Esophagus muscularis mucosa (tissue), 4 donors: ENCODE measurements at places on chromosomes 2 and 18. TPM values are rescaled to one million over a fixed set of nuclear protein-coding genes. Genes with fewer than 3 reads are reported as not detected.

GRCh38 chr2:205276116-205276777 is 406.1 kb upstream of the NRP2 start:
- DNase-seq = no peak
- H3K27me3 ChIP-seq = no peaks in the 10 kb centered on the region
- H3K4me3 ChIP-seq = no peak overlapping the region
- no peaks in the 10 kb centered on the region for H3K4me1 ChIP-seq

GBX2 gene
- total RNA-seq = not detected

- no peaks in the 10 kb centered on the region for H3K36me3 ChIP-seq
- no peaks in the 10 kb centered on the region for H3K27me3 ChIP-seq
- H3K4me1 ChIP-seq = no peaks in the 10 kb centered on the region
- H3K27ac ChIP-seq = peak overlapping the region; percentile 62
- no peak overlapping the region for H3K4me3 ChIP-seq
- no peak for DNase-seq
Observed at GRCh38 chr2:66595556-66595955, 160.6 kb downstream of the MEIS1 start.

DNA sequence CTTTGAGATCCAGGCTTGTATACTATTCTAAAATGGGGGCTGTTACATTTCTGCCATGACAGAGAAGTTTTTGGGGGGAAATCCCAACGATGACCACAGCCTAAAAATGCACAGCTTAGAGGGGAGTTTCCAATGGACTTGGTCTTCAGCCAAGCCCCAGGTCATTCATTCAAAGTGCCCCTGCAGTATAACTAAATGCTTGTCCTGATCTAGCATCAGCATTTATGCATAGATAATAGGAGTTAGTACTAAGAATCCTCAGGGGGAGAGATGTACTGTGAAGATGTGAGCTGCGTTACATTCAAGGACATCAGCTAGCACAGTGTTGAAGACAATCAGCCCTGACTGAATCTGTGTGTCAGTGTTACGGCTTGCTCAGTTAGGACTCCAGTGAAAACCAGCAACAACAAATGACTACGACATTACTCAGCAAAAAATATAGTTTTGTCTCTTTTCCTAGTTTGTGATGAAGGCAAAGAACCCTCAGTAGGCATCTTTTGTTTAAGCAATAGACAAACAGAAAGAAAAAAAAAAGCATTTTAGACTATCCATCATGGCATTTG is 160.9 kb downstream of the ZEB2 start:
- H3K4me3 ChIP-seq = no peak overlapping the region
- H3K27ac ChIP-seq = no peak overlapping the region

DNA sequence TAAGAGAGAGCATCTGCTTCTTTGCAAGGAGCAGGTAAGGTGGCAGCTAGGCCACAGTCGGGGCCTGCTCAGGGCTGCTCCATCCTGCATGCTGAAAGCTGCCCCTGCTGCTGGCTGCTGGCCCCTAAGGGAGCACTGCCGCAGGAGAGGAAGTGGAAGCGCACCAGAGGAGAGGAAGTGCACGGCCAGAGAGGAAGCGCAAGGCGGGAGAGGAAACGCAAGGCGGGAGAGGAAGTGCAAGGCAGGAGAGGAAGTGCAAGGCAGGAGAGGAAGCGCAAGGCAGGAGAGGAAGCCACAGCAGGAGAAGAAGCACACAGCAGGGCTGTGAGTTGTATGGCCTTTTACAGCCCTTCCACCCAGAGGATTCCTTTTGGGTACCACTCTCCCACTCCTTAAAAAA is 539.0 kb upstream of the TNP1 start:
- no peak overlapping the region for H3K4me3 ChIP-seq
- H3K27ac ChIP-seq = no peak overlapping the region
- no peaks in the 10 kb centered on the region for H3K27me3 ChIP-seq
- no peaks in the 10 kb centered on the region for H3K36me3 ChIP-seq
- peaks cover 60% of the 10 kb centered on the region for H3K4me1 ChIP-seq

RTKN gene
- 8.4 TPM for total RNA-seq

- H3K4me3 ChIP-seq = no peak overlapping the region
- no peaks in the 10 kb centered on the region for H3K36me3 ChIP-seq
- H3K4me1 ChIP-seq = no peaks in the 10 kb centered on the region
- H3K27me3 ChIP-seq = no peaks in the 10 kb centered on the region
Observed at GRCh38 chr2:204298404-204298803, 246.9 kb upstream of the PARD3B start.

DNA sequence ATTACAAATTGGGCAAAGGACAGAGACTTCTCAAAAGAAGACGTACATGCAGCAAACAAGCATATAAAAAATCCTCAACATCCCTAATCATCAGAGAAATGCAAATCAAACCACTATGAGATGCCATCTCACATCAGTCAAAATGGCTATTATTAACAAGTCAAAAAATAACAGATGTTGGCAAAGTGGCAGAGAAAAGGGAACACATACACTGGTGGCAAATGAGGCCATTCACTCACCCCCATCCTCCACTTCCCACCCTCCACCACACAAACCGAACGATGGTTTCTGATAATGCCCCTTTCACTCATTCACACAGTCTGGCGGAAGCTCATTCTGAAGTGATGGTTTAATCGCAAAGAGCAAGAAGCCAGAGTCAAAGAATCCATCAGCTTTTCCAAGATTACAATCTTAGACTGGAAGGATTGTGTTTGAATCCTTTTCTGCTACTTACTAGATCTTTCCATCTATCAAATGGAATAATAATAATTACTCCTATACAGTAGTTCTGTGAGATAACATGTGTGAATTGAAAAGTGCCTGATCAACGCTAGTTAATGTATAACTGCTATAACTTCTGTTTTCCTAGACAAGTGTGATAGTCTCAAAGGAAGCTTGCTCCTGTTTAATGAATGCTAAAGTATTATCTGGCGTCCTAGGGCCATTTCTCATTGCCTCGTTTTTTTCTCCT is 16.9 kb upstream of the CD28 start:
- no peak overlapping the region for H3K4me3 ChIP-seq
- no peak for DNase-seq
- no peaks in the 10 kb centered on the region for H3K36me3 ChIP-seq
- no peaks in the 10 kb centered on the region for H3K27me3 ChIP-seq
- no peak overlapping the region for H3K27ac ChIP-seq

DNA sequence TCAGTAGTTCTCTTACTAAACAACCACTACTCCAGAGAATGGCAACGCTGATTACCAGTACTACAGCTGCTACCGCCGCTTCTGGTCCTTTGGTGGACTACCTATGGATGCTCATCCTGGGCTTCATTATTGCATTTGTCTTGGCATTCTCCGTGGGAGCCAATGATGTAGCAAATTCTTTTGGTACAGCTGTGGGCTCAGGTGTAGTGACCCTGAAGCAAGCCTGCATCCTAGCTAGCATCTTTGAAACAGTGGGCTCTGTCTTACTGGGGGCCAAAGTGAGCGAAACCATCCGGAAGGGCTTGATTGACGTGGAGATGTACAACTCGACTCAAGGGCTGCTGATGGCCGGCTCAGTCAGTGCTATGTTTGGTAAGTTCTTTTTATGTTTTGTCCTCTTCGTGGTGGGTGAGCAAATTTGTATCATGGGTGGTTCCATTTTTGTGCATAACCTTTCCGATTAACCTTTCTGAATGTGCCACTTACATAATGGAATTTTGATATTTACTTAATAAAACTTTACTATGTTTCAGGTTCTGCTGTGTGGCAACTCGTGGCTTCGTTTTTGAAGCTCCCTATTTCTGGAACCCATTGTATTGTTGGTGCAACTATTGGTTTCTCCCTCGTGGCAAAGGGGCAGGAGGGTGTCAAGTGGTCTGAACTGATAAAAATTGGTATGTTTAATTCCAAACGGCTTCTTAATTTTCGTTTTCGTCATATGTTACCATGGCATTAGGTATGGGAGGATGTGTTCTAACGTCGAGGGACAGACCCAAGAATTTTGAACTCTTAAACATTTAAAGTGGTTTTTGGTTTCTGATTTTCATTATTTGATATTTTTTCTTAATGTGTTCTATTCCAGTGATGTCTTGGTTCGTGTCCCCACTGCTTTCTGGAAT is 1.3 kb downstream of the SLC20A1 start:
- H3K4me3 ChIP-seq = peak overlapping the region; percentile 90
- no peak for DNase-seq
- H3K27me3 ChIP-seq = no peaks in the 10 kb centered on the region
- H3K4me1 ChIP-seq = peaks cover 52% of the 10 kb centered on the region
- peak overlapping the region; percentile 98 for H3K27ac ChIP-seq

INHA gene
- total RNA-seq = not detected

DNA sequence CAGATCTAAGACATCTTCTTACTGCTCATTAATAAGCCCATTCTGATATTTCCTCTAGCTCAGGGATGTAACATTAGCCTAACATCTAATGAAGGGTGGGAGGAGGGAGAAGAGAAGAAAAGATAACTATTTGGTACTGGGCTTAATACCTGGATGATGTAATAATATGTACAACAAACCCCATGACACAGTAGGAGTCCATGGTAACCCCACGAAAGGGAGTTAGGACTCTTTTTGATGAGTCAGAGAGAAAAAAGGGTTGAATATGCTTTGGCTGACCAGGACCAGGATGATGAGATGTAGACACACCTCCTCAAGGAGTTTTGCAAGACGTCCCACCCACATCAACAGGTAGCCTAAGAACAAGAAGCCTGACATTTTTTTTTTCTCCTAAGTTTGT is 34.4 kb upstream of the DLX2 start:
- no peak overlapping the region for H3K27ac ChIP-seq
- H3K4me1 ChIP-seq = no peaks in the 10 kb centered on the region
- H3K27me3 ChIP-seq = no peaks in the 10 kb centered on the region

DNA sequence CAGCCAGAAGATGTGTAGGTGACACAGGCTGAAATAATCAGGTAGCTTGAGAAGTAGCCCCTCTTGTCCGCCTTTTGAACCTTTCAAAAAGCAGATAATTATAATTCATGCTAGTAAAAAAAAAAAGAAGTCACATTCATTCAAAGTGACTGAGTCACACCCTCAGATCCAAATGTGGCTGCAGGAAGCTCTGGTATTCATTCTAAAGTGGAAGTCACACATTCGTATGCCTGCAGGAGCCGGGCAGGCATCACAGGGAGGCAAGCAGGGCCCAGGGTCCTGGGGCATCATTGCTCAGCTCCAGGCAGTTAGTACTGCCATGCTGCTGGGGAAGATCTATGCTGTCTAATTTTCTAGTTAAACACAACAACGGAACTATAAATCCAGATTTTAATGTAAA is 21.7 kb upstream of the RAB11FIP5 start:
- no peak for DNase-seq
- no peaks in the 10 kb centered on the region for H3K4me1 ChIP-seq
- H3K27me3 ChIP-seq = no peaks in the 10 kb centered on the region
- H3K36me3 ChIP-seq = no peaks in the 10 kb centered on the region

C2orf80 gene
- not detected for total RNA-seq

GRCh38 chr2:212712466-212712865 is 173.9 kb upstream of the ERBB4 start:
- DNase-seq = no peak
- H3K4me1 ChIP-seq = peaks cover 11% of the 10 kb centered on the region
- no peaks in the 10 kb centered on the region for H3K36me3 ChIP-seq
- H3K27ac ChIP-seq = no peak overlapping the region

- no peak for DNase-seq
- no peak overlapping the region for H3K27ac ChIP-seq
- no peaks in the 10 kb centered on the region for H3K4me1 ChIP-seq
- no peaks in the 10 kb centered on the region for H3K36me3 ChIP-seq
- H3K27me3 ChIP-seq = no peaks in the 10 kb centered on the region
- H3K4me3 ChIP-seq = no peak overlapping the region
Observed at GRCh38 chr2:84132370-84132769, 326.7 kb downstream of the SUCLG1 start.

- peaks cover 51% of the 10 kb centered on the region for H3K27me3 ChIP-seq
- H3K36me3 ChIP-seq = no peaks in the 10 kb centered on the region
- H3K4me3 ChIP-seq = no peak overlapping the region
- peaks cover 37% of the 10 kb centered on the region for H3K4me1 ChIP-seq
- DNase-seq = no peak
- no peak overlapping the region for H3K27ac ChIP-seq
Observed at GRCh38 chr2:10910625-10911024, 1.1 kb upstream of the KCNF1 start.

DNA sequence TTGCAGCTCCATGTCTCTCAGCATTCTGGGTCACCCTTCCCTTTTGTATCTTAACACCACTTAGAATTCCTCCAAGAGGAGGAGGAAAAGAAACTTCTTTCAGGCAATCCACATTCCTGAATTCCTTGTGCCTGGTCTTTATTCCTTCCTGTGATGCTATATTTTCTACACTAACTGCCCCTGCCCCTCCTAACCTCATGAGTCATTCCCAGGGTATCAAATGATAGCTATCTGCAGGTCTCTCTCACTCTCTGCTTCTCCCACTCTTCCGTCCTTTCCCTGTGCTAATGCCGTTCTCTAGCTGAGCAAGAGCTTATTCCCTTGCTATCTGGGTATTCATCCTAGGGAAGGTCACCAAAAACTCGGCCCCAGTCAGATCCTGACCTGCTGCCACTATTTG is 395.0 kb upstream of the TCF4 start:
- no peaks in the 10 kb centered on the region for H3K4me1 ChIP-seq
- no peak overlapping the region for H3K4me3 ChIP-seq
- DNase-seq = no peak

GRCh38 chr2:69954084-69954483 is 7.3 kb downstream of the ASPRV1 start:
- no peaks in the 10 kb centered on the region for H3K4me1 ChIP-seq
- no peak overlapping the region for H3K4me3 ChIP-seq
- no peaks in the 10 kb centered on the region for H3K36me3 ChIP-seq
- DNase-seq = no peak

DNA sequence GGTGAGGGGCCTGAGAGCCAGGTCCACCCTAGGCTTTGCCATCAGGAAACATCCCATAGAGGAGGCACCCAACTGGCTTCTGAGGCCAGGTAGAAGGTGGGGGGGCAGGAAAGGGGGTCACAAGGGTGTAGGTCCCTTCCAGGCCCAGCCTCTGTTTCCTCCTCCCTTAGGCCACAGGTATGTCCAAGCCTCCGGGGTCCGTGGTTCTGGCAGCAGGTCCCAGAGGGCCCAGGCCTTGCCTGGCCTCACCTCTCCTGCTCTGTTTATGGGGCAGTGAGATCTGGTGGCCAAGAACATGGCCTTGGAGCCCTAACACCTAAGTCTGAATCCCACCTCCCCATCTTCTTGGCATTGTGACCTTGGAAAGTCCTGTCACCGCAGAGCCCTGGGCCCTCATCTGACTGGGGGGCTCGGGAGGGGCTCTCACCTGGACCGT is 21.6 kb upstream of the GPR17 start:
- H3K27ac ChIP-seq = no peak overlapping the region
- H3K36me3 ChIP-seq = no peaks in the 10 kb centered on the region
- no peaks in the 10 kb centered on the region for H3K4me1 ChIP-seq
- no peak overlapping the region for H3K4me3 ChIP-seq
- H3K27me3 ChIP-seq = no peaks in the 10 kb centered on the region

TANC1 gene
- 53.0 TPM for total RNA-seq
